Effector CD4-positive, alpha-beta T cell (primary cell): ENCODE measurements at places on chromosomes 1 and 21.

- no peak for DNase-seq
These were observed 125.6 kb upstream of the ADAR start for GRCh38 chr1:154733621-154734020.

GRCh38 chr1:170634293-170634692 lies 29.6 kb upstream of the PRRX1 start:
- no peak for DNase-seq

DNA sequence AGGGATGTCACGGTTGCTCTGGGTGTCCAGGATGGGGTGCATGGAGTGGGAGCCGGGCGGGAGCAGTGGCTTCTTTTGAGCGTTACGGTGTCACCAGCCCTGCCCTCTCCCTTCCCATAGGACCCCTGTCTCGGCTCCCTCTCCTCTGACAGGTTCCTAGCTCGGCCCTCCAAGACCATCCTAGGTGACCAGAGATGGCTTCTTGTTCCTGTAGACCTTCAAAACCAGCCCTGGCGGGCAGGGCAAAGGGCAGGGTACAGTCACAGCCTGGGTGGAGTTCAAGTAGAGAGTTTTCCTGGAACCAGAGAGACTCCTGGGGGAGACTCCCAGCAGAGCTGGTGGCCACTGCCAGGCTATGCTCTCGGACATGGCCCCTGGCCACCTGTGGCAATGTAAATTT lies 345.6 kb upstream of the AJAP1 start:
- DNase-seq: no peak

GRCh38 chr1:178877896-178878295 lies 7.0 kb upstream of the ANGPTL1 start:
- DNase-seq: no peak

DNA sequence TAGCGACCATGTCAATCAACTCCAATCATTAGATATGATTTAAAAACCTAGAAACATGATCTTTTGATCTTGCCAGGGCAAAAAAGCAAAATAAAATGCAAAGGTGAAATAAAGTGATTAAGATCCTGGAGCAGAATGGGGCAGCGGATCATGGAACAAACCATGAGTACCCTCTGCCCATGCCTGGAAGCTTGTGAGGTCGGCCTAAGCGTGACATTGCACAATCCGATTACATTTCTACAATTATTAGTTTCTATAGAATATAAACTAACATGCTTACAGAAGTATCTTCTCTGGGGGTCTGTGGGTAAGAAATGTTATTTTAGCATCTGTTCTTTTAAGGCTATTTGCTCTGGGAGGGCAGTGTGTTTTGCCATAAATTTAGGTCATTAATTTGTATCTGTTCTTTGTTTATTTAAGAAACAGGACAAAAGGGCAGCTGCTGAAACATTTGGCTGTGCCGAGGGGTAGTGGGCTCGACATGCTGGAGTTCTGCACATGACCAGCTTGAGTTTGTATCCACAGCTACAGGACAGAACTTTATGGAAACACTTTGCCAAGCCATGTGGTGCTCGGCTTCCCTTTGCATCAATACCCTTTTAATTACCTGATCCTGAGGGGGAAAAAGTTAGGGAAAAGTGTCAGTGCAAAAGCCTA lies 55.9 kb downstream of the ZBTB18 start:
- no peak for DNase-seq

DNA sequence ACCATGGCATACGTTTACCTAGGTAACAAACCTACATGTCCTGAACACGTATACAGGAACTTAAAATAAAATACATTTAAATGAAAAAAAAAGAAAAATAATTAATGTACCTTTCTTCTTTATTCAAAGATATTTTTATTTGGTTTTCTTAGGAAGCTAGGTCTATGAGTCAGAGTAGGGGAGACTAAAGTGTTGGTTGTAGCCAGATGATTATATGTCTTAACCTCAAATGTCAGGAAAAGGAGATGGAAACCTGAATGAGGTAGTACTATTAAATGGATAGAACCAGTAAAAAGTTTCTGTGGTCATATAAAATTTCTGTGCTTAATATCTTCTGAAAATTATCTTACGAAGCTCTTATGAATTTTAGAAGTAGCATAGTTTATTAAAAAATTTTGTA lies 275.8 kb downstream of the KCTD3 start:
- DNase-seq: no peak

DNA sequence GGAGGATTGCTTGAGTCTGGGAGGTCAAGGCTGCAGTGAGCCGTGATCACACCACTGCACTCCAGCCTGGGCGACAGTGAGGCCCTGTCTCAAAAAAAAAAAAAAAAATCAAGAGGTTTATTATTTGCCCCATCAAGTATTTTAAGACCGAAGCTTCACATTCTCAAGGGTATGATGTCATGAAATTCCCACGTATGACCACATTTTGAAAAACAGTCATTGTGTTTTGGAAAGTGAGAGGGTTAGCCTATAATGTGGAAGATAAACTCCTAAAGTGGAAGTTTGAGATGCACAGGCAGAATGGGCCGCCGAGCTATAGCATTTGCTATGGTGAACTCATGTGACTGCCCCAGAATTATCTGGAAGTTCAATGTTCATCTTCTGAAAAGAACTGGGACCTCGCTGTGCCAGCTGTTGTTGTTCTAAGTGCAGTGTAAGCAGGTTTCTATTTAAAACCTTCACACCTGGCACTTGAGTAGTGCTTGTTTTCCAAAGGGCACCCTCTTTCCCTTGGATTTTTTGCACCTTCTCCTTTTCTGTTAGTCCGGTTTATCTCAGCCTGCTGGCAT lies 96.9 kb upstream of the SLC25A33 start:
- no peak for DNase-seq
